Umbilical cord (tissue), 2 donors: ENCODE measurements at places on chromosomes 4 and X. TPM values are rescaled to one million over a fixed set of nuclear protein-coding genes. Genes with fewer than 3 reads are reported as not detected.

Gene MUC7
- 10.8 TPM for total RNA-seq

Gene PDE6B
- 7.0 TPM for total RNA-seq

Gene PGAM4
- not detected for total RNA-seq

Gene CFAP47
- 0.96 TPM for total RNA-seq

Gene ZMAT1
- total RNA-seq = 13.0 TPM
